ENCODE measurements at places on chromosomes 11 and 22. TPM values are rescaled to one million over a fixed set of nuclear protein-coding genes. Genes with fewer than 3 reads are reported as not detected.
A peak's percentile ranks its signal among the peaks of the same experiment; 100 is the strongest.

GRCh38 chr11:13685461-13686108 is 17.1 kb downstream of the FAR1 start:
- DNase-seq, result peak; percentile 71

- no peak for DNase-seq
These were observed 24.5 kb upstream of the GNB1L start for GRCh38 chr22:19879246-19879570.

GRCh38 chr11:129785383-129786111 is 30.1 kb upstream of the TMEM45B start:
- DNase-seq, result peak; percentile 48

Gene C11orf21
- total RNA-seq, result not detected

- DNase-seq, result no peak
These were observed 48.4 kb downstream of the CHST1 start for GRCh38 chr11:45616802-45617549.
